ENCODE measurements at places on chromosomes 3 and 15.
A peak's percentile ranks its signal among the peaks of the same experiment; 100 is the strongest.

- DNase-seq, result no peak
Observed at GRCh38 chr15:64617727-64618126, 157.3 kb downstream of the ZNF609 start.

- no peak for DNase-seq
Observed at GRCh38 chr15:99153026-99153535, 48.2 kb downstream of the SYNM start.

DNA sequence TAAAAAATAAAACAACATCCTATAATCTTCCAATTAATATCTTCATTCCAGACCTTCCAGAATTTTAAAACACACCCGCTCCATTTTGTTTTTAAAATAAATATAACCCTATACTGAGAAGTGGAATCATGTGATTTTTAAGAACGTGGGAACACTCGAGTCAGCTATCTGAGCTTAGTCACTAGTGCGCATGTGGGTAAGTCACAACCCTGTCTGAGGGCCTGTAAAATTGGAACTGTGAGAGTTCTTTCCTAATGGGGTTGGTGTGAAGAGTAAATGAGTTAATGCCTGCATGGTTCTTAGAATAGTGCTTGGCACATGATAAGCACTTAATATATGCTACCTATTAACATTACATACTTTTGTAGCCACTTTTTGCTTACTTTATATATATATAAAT, 19.9 kb upstream of the POLR2M start:
- no peak for DNase-seq

GRCh38 chr15:92519709-92520108, 126.0 kb downstream of the ST8SIA2 start:
- no peak for DNase-seq

GRCh38 chr3:139455855-139456254, 20.5 kb downstream of the RBP2 start:
- peak; percentile 22 for DNase-seq

GRCh38 chr3:58214484-58215316, 3.9 kb upstream of the DNASE1L3 start:
- no peak for DNase-seq

- no peak for DNase-seq
Observed at GRCh38 chr3:47976135-47976732, 40.0 kb downstream of the MAP4 start.

DNA sequence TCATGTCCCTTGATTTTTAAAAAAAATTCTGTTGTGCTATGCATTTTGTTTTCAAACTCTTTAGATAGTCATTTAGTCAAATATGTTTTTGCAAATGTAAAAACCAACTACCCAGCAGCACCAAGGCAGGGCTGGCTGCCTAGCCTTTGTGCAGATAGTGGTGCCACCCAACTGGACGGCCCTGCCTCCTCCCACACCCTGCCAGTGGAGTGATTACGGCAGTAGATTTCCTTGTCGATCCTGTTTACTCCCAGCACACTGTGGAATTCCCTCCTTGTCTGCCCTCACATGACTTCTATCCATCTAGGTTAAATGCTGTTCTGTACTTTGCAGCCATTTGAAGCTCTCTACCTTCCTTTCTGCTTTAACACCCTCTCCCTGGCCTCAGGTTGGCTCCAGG, 79.4 kb upstream of the PLXNA1 start:
- no peak for DNase-seq

- DNase-seq, result no peak
Observed at GRCh38 chr3:98557324-98558010, 25.7 kb downstream of the GPR15 start.
